ENCODE measurements at places on chromosomes 7 and 10.

GRCh38 chr7:37703361-37703760, 19.8 kb downstream of the GPR141 start:
- no peak for DNase-seq

GRCh38 chr7:67842571-67842970, 845.9 kb downstream of the TYW1 start:
- no peak for DNase-seq

- DNase-seq, result peak; percentile 51
Observed at GRCh38 chr10:121154846-121155245, 303.7 kb downstream of the WDR11 start.

- no peak for DNase-seq
Observed at GRCh38 chr10:129727495-129727894, 236.6 kb downstream of the EBF3 start.

DNA sequence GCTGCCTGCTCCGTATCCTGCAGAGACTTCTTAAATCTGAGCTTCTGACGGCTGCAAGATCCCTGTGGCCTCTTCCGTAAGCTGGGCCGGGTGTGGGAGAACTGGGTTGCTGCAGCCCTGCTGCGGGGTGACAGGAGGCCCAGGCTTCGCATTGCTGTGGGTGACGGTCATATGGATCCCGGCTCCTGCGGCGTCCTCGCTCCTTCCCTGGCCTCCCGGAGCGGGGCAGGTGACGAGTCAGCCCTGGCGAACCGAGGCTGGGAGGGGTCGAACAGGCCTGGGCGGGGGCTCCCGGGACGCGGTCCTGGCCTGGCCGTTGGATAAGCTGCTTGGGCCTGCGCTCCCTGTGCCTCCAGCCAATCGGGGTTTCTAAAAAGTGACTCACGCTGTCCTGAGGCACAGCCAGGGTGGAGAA, 7.8 kb upstream of the UBE2D1 start:
- no peak for DNase-seq

DNA sequence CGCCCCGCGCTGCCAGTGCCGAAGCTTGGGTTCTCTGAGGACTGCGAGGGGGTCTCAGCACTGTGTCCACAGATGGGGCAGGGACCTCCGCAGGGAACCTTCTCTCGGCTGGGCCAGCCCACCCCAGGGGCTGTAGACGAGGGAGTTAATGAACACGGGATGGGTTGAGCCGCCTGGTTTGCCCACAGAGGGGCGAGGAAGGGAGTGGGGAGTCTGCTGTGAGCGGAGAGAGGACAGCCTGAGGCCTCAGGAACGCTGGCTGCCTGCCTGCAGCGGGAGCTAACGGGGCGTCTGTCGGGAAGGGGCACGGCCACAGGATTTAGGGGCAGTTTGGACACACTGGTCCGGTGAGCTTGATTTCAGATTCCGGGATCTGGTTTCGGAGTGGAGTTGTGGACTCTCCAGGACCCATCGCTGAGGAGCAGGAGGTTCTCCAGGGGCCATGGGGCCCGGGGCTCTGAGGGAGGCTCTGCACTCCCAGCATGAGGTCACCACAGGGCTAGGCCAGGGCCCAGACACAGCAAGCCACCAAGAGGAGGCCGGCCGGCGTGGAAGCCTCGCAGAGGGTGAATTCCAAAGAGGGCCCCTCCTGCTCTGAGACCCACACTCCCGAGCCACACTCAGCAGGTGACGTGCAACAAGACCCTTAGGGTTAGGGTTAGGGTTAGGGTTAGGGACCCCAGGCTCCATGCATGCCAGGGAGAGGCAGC, 19.0 kb upstream of the FAM20C start:
- no peak for DNase-seq

All from NCI-H748 treated with DMSO at 0.1 percent for 48 hours (cell line).